ENCODE measurements at places on chromosomes 6 and 20. TPM values are rescaled to one million over a fixed set of nuclear protein-coding genes. Genes with fewer than 3 reads are reported as not detected.

The EMILIN3 gene
- not detected for total RNA-seq

DNA sequence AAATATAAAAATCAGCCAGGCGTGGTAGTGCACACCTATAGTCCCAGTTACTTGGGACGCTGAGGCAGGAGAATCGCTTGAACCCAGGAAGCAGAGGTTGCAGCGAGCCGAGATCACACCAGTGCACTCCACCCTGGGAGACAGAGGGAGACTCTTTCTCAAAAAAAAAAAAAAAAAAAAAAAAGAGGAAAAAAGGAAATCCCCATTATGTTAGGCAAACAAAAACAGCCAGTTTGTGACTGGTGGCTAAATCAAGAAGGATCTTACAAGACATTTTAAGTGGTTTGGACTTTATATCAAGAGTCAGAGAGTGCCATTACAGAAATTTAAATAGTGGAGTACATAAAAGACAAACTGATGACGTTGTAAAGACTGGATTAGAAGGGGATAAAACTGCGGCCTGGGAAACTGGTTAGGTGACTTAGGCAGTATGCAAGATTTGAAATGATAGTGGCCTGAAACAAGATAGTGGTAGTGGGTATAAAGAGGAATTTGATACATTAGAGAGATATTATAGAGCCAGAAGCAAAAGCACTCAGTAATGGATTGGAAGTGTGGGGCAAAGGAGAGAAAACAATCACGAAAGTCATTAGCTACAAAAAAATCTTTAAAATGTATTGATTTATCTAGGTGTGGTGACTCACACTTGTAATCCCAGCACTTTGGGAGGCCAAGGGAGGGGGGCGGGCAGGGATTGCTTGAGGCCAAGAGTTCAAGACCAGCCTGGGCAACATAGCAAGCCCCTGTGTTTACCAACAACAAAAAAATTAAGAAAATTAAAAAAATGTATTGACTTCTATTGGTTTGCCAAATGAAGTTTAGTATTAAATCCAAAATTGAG is 1.7 kb upstream of the MYO6 start:
- no peak for DNase-seq

DNA sequence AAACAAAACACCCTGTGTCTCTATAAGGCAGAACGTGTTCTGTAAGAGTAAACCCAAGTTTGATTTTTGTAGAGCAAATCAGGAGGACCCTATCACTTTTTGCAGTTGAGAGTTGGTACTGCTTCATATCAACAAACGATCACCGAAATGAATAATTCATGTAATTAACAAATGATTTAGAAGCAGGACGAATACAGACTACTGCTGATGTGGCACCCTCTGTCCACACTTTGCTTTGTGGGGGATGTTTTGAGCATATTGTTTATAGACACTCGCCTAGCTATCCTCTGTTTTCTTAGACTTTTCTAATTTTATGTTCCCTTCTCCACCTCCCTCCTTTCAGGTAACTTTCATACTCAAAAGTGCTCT is 1.5 kb downstream of the CD2AP start:
- DNase-seq: no peak

DNA sequence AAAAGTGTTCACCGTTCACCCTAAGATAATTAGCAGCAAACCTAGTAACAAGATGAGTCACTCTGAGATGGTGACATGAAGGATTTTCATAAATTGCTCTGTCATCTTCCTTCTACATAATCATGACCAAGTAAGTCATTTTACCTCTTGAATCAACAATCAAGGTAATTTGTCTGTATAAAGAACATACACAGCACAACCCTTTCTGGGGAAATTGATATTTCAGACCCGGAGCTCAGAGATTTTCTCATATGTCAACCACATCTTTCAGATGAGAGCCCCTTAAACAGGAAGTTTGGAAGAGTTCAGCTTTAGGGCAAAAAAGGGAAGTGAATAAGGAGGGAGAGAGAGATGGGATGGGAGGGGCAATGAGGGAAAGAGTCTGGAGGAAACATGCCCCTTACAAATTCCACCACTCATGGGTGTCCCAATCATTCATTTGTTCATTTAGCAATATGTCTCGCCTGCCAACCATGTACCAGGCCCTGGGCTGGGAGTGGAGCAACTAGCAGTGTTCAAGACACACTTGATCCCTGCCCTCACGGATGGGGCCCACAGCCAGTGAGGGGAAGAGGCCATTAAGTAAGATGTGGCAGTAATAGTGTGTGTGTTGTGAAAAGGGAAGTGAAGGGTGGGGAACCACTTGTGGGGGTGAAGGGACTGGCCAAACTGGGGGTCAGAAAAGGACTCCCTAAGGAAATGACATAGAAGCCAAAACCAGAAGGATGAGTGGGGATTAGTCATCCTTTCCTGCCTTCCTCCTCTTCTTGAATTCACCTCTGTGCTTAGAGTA is 190.9 kb downstream of the MAFB start:
- no peak for DNase-seq

GRCh38 chr6:7050004-7050403 is 57.8 kb upstream of the RREB1 start:
- no peak for DNase-seq

DNA sequence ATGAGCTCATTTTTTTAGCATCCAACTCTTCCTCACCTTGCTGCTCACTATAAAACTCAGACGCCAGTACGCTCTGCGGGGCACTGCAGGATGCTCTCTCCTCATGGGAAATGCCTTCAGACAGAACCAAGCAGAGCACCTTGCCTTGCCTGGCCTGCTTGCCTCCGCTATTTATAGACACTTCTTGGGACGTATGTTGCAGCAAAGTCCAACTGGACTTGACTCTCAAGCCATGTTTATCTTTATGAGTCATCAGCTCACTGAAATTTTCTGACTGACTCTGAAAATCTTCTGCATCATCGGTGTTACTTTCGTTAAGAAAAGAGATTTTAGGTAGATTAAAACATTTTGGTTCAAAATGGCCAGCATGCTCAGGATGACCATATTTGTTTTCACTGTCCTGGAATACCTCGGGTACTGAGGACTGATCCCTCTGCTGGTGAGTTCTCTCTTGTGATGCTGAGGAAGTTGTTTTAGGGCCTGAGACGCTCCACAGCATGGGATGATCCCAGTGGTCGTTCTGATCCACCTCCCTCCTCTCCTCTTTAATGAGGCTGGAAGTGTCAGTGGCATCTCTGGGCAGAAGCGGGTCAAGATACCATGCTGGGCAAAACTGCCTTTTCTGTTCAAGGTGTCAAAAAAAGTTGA is 204.5 kb downstream of the KIF16B start:
- DNase-seq: peak; percentile 85

The RIPOR2 gene
- 2.1 TPM for total RNA-seq

GRCh38 chr6:23302514-23302913 is 733.1 kb downstream of the HDGFL1 start:
- no peak for DNase-seq

The FNDC1 gene
- 34.2 TPM for total RNA-seq

The ELOVL4 gene
- total RNA-seq: 6.8 TPM

The CRISP3 gene
- total RNA-seq: not detected

The TUBB2B gene
- 5.6 TPM for total RNA-seq

GRCh38 chr20:24462460-24463010 is 6.9 kb upstream of the SYNDIG1 start:
- no peak for DNase-seq

GRCh38 chr6:159983641-159984080 is 14.8 kb downstream of the IGF2R start:
- DNase-seq: no peak

GRCh38 chr6:25010902-25011625 is 75.3 kb upstream of the RIPOR2 start:
- peak; percentile 71 for DNase-seq

- DNase-seq: peak; percentile 95
These were observed 35.4 kb upstream of the PIM1 start for GRCh38 chr6:37134396-37135191.

DNA sequence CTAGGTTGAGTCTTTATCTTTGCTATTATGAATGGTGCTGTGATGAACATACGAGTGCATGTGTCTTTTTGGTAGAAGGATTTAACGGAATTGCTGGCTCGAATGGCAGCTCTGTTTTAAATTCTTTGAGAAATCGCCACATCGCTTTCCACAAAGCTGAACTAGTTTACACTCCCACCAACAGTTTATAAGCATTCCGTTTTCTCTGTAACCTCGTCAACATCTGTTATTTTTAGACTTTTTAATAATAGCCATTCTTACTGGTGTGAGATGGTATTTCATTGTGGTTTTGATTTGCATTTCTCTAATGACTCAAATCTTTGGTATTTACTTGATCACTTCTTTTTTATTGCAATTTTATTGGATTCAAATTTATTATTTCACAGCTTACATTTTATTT is 117.4 kb upstream of the HDGFL1 start:
- no peak for DNase-seq

DNA sequence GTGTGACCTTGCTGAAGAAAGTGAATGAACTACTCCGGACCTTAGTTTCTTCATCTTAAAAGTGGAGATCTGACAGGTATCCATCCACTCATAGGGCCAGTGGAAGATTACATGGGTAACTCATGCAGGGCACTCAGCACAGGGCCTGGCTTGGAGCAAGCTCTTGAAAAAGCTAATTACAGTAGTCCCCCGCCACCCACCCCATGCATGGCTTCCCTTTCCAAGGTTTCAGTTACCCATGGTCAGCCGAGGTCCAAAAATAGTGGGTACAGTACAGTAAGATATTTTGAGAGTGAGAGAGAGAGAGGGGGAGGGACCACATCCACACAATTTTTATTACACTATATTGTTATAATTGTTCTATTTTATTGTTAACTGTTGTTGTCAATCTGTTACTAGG is 7.1 kb upstream of the PMEPA1 start:
- DNase-seq: no peak

DNA sequence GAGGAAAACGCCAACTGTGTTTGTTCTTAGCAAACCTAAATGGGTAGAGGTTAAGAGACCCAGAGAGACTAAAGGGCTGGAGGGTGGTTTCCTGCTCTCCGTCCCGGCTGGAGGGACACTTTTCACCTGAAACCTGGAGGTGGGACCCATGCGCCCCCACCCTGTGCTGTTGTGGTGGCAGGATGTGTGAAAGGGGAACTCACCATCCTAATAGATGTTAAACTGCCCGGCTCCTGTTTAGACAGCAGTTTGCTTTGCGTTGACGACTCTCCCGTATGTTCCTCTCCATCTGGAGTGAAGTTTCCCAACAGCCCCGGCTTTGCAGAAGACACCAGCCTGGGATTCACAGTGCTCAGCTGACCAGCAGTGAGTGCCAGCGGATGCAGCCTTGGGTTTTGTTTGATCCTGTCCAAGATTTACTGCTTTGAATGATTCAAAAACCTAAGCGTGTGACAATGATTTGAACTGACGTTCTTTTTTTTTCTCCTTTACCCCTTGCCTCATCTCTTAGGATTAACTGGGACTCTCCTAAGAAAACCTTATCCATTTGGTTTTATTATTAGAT is 66.0 kb downstream of the CDH4 start:
- no peak for DNase-seq

The LST1 gene
- total RNA-seq: not detected

DNA sequence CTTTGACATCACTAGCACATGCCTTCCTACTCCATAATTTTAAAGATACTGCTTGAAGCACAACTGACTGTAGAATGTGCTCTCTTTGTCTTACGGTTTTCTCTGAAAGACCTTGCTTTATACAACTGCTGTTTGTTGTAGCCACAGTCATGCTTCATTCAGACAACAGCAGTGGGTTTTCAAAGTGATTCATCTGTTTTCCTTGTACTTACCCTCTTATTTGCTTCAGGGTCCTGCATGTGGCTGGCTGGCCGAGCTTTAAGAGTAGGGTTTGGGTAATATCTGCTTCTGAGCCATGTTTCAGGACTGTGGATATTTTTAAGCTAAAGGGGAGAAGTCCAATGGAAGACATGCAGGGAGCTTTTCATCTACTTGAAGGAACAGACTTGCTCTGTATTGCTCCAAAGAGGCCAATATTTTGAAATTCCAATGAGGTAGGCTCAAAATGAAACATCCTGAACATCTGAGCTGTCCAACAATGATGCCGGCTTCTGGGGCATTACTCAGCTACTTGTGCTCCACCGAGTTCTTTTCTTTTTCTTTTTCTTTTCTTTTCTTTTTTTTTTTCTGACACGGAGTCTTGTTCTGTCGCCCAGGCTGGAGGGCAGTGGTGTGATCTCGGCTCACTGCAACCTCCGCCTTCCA is 160.2 kb upstream of the SGK1 start:
- DNase-seq: peak; percentile 45

DNA sequence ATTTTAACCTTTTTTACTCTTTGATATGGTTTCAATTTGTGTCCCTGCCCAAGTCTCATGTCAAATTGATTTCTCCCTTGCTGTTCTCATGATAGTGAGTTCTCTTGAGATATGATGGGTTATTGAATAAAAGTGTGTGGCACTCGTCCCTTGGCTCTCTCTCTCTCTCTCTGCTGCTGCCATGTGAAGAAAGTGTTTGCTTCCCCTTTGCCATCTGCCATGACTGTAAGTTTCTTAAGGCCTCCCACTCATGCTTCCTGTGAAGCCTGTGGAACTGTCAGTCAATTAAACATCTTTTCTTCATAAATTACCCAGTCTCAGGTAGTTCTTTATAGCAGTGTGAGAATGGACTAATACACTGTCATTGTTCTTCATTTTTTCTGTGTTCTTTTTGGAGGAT is 48.5 kb downstream of the LIN28B start:
- DNase-seq: no peak

DNA sequence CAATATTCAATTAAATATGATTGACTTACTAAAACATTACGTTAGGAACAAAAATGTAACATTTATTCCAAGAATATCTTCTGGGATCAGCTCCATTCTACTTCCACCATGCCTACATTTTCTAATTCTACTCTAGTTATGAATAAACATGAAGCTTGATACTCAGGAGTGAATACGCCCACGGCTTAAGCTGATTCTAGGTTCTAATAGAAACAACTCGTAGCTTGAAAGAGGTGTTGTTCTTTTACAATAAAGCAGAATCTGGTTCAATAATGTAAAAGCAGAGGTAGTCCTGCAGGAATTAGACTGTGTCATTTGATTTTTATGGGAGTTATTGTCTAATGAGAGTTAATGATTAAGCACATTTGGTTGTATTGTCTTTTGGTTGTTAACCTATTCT is 107.3 kb upstream of the OLIG3 start:
- DNase-seq: no peak

- peak; percentile 73 for DNase-seq
These were observed 74.0 kb upstream of the BHLHE23 start for GRCh38 chr20:63080811-63081210.

The C6orf132 gene
- total RNA-seq: 2.9 TPM
